LHCN-M2 (cell line): ENCODE measurements at places on chromosomes 5 and 9. TPM values are rescaled to one million over a fixed set of nuclear protein-coding genes. Genes with fewer than 3 reads are reported as not detected.

HAND1 gene
- total RNA-seq = not detected in 2 replicates

GRCh38 chr9:28050941-28051340 is 477.7 kb upstream of the C9orf72 start:
- DNase-seq = peak; percentile 46

DNA sequence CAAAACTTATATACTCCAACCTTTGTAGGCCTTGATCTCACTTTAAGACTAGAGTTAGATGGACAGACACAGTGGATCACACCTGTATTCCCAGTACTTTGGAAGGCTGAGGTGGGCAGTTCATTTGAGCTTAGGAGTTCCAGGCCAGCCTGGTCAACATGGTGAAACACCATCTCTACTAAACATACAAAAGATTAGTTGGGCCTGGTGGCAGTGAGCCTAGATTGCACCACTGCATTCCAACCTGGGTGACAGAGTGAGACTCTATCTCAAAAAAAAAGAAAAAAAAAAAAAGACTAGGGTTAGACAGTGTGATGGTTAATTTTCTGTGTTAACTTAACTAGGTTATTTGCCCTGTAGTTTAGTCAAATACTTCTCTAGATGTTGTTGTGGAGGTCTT is 74.1 kb downstream of the CFAP95 start:
- no peak for DNase-seq

- no peak for DNase-seq
These were observed 94.1 kb upstream of the SELENOP start for GRCh38 chr5:42905827-42906226.

GRCh38 chr5:143800715-143801114 is 11.2 kb upstream of the HMHB1 start:
- DNase-seq = peak; percentile 19

DNA sequence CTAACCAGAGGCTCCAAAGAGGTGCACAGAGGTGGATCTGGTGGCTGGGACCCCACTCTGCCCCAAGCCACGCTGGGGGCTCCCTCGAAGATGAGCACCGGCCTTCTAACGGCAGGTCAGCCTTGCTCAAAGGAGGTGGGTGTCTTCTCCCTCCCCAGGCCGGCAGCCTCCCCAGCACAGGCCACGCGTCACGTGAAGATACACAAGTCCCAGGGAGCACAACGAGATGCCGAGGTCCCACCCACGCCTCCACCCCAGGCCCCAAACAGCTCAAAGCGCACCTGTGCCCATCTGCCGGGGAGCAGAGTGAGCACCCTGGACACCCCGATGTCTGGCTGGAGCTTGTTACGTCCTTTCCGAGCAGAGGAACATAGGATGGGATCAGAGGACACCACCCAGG is 12.1 kb downstream of the PNPLA7 start:
- DNase-seq = no peak

GRCh38 chr5:133534566-133534965 is 77.8 kb downstream of the FSTL4 start:
- DNase-seq = no peak

GRCh38 chr5:84606784-84607183 is 222.1 kb upstream of the EDIL3 start:
- DNase-seq = no peak

SAXO1 gene
- 0.06 TPM in 1 of 2 replicates, not detected in the other for total RNA-seq

PCDHB9 gene
- total RNA-seq = 2.8 and 3.1 TPM in 2 replicates

DNA sequence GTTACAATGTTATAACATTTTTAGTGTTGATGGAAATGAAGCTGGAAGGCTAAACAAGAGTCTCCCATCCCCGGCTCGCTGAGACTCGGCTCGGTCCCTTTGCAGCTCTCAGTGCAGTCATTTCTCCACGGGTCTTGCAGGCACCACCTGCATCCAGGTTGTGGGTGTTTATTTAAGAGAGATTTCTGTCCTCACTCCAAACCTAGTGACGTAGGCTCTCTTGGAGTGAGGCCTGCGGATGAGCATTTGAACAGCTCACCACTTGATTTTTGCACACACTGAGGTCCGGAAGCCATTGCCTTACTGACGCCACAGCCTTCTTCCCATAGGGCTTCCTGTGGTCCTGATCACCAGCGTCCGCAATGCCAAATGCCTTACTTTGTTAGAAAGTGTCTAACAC is 197.7 kb upstream of the OTULINL start:
- no peak for DNase-seq

CCDC187 gene
- not detected in 2 replicates for total RNA-seq

DNA sequence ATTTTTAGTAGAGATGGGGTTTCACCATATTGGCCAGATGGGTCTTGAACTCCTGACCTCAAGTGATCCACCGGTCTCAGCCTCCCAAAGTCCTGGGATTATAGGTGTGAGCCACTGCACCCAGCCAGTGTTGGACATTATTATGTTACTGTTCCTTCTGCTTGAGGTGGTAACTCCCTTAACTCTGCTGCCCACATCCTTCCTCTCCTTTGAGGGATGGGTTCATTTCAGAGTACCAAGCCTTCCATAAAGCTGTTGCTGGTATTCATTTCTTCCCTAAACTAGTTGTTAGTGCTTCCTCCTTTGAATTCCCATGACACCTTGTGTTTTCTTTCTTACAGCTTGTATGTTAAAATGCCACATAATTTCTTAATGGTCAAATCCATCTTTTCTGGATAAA is 54.0 kb downstream of the CTNNA1 start:
- no peak for DNase-seq

ZFP2 gene
- 0.64 and 0.92 TPM in 2 replicates for total RNA-seq

GRCh38 chr5:14842117-14842516 is 29.5 kb downstream of the ANKH start:
- no peak for DNase-seq

IL9 gene
- total RNA-seq = not detected in 2 replicates

DNAI1 gene
- total RNA-seq = not detected in 2 replicates

DNA sequence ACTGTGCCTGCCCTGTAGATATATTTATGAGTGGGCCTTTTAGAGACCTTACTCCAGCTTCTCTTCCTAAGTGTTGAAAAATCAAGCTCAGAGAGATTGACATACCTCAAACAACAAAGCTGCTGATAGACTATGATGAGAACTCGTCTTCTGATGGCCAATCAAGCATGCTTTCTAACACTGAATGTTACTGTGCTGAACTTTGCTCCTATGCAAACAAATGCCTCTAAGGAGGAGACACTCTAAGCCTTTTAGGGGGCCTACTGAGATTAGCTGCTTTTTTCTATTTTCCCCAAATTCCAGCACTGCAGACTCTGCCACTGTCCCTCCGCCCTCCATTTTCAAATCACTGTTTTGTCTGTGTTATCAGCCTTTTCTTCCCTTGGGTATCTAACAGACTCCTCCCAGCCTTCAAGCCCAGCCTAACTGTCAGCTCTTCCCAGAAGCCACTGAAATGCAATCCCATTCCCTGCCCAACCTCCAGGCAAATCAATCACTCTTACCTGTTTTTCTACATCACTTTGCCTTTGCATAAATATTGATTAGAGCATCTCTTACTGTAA is 39.5 kb downstream of the TXNDC8 start:
- no peak for DNase-seq

DNA sequence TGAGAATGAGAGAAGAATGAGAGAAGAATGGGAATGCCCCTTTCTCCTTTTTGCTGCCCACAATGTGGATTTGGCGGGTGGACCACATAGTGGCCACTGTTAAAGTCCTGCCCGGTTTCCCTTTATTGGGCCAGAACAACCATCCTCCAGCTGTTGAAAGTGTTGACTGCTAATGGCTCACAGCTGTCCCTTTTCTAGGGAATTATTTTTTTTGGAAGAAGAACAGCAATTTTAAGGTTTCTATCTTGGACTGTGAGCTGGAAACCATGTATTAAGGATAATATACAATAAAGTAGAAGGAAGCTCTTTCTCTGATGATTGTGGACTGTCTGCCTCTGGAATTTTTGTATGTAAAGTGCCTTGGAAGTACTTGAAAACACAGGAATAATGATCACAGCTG is 185.9 kb downstream of the DMRT2 start:
- DNase-seq = peak; percentile 15

- no peak for DNase-seq
These were observed 58.0 kb upstream of the SPATA31C2 start for GRCh38 chr9:88196142-88196790.

FGF1 gene
- 4.8 and 5.8 TPM in 2 replicates for total RNA-seq

DNA sequence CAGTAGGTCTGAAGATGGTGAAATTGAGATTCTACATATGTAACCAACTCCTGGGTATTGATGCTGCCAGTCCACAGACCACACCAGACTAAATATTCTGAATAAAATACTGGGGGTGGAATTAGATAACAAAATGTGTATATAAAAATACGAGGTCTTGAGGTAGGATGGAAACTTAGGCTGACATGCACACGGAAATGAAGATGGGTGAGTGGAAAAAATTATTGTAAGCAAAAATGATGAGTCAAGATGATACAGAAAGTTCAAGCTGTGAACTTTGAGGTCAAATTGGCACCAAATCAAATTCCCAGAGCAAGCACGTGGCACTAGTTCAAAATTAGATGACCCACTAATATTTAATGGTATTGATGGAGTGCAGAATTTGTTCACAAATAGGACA is 713.4 kb upstream of the ACO1 start:
- peak; percentile 31 for DNase-seq

UCK1 gene
- total RNA-seq = 44.1 and 54.4 TPM in 2 replicates

- peak; percentile 47 for DNase-seq
These were observed 39.2 kb downstream of the NADK2 start for GRCh38 chr5:36202521-36202961.

PRSS3 gene
- total RNA-seq = not detected in 2 replicates

DNA sequence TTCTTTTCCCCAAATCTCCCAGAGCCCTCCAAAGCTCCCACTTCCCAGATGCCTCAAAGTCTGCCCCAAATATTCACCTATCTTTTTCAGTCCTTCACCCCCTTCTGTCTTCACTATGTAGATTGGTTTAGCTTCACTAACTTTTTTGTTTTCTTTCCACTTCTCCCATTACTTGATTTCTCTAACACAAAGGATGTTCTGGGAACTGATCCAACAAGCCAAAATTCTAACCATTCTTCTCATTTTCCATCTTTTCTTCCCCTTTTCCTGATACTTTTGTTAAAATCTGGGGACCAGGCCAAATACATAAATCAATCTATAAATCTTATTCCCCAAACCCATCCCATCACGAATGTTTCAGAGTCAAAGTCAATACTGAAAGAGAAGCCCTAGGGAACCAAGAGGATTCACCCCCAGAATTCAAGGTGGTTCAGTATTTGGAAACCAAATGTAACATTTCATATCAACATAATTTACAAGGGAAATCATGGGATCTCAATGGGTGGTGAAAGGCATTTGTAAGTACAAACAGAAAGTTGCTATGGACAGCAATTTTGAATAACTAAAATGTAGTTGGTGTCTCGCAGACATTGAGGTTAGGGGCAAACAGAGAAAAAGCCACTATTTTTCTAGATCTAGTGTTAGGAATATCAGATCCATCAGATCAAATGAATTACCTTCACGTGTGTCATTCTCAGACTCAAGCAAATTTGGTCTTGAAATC is 35.3 kb downstream of the APTX start:
- DNase-seq = no peak

DNA sequence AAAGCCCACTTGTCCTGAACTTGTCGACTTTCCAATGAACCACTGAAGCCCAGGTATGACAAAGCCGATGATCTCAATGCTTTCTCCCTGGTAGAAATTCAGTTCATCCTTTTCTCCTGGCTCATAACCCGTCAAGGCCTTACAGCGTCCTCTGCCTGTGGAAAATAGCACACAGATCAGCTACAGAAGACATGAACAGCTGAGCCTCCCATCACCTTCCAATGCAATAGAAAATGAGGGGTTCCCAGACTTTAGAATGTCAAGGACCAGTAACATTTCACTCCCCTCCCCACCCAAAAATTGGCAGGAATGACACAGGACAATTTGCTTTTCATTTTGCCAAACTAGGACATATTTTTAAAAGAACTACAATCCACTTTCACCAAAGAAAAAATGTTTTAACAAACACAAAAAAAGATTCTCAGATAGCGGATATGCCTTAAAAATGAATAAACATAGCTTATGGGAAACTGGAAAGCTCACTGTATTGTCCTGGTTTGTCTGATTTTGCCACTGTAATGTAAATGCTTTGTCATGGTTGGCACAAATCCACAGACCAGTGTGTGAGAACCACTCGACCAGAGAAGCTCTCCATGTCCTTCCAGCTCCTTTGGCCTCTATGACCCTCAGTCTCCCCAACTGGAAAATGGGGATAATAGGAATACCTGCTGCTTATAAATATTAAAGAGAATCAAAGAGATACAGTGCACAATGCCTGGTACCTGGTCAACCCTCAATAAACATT is 24.4 kb downstream of the SH3TC2 start:
- peak; percentile 26 for DNase-seq

- no peak for DNase-seq
These were observed 89.6 kb downstream of the EFNA5 start for GRCh38 chr5:107580889-107581820.

DNA sequence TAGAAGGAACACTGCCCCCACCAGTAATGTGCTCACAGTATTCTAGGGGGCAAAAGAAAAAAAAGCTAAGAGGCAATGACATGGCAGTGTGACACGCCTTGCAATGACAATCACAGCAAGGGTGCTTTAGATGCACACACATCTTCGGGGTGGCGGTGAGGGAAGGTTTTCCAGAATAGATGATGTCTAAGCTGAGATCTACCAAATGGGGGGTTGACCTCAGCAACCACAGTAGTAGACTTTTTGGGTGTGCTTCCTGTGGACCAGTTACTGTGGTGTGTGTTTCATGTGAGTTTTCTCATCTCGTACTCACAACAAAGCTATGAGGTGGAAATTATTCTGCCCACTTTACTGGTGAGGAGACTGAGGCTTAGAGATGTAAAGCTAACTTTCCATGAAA is 10.2 kb upstream of the IL12B start:
- no peak for DNase-seq

DNA sequence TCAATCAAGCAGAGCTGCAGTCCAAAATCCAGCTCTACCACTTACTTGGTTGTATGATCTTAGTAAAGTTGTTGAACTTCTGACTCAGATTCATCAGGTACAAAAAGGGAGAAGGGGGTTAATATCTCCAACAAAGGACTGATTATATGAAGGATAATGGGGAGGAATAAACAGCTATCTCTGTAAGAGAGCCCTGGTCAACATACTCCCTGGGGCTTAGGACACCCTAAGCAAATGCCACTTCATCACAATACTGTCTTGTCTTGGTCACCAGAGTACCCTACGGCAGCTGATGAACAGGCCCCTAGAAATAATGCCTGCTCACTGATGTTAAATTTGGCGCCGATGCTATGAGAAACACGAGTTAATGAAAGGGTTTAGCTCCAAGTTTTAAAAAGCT is 34.8 kb downstream of the LHFPL2 start:
- no peak for DNase-seq

GRCh38 chr5:142617416-142618129 is 68.3 kb downstream of the FGF1 start:
- no peak for DNase-seq

GRCh38 chr5:126354012-126354857 is 69.0 kb upstream of the GRAMD2B start:
- DNase-seq = peak; percentile 99

CDC23 gene
- 27.0 and 27.4 TPM in 2 replicates for total RNA-seq

- DNase-seq = no peak
These were observed 8.0 kb downstream of the GRK6 start for GRCh38 chr5:177434437-177434836.

ATG12 gene
- total RNA-seq = 72.9 and 78.6 TPM in 2 replicates

TSSK1B gene
- 0.06 and 0.52 TPM in 2 replicates for total RNA-seq
